T follicular helper cell (primary cell): ENCODE measurements at places on chromosomes 2 and 18.

DNA sequence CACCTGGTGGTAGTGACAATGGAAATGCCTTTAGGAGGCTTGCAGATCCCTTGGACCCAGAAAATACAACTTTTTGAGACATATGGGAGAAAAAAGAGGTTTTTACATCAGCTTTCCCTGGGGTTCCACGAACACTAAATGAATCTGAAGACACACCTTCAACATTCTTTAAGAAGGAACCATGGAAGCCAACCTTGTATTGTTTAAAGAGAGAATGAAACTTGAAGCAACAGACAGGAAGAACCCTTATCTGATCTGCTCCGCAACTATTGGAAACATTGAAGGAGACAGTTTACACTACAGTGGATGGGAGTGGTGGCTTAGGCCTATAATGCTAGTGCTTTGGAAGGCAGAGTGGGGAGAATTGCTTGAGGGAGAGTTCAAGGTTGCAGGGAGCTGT, 190.4 kb downstream of the LAMA1 start:
- no peak for DNase-seq

DNA sequence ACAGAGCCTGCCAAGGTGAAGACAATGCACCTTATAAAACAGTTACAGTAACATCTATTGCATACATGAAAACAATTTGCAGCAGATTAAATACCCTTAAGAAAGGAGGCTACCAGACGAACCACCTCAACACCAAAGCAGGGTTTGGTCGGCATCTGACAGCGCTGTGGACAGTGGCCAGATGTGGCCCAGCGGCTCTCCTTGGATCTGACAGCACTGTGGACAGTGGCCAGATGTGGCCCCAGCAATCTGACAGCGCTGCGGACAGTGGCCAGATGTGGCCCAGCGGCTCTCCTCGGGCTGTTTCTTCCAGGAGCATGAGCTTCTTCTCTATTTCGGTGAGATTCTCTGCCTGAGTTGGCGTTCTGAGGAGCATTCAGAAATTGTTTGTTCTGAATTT, 211.6 kb downstream of the ANKRD30B start:
- no peak for DNase-seq

DNA sequence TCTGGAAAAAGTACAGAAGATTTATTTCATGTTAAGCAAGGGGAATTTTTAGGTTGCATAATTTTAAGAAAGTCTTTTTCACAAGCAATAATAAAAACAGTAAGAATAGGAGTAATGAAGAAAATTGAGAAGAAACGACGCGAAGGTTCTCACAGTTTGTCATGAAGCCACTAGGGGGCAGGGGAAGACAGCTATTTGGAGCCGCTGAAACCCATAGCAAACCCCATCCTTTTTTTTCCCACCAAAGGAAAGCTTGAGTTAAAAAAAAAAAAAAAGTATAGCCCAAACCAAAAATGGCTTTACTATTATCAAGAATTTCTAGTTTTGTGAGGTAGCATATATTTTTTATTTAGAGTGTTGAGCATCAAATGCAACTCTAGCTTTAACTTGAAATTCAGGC, 300.9 kb downstream of the PHLPP1 start:
- peak; percentile 31 for DNase-seq

DNA sequence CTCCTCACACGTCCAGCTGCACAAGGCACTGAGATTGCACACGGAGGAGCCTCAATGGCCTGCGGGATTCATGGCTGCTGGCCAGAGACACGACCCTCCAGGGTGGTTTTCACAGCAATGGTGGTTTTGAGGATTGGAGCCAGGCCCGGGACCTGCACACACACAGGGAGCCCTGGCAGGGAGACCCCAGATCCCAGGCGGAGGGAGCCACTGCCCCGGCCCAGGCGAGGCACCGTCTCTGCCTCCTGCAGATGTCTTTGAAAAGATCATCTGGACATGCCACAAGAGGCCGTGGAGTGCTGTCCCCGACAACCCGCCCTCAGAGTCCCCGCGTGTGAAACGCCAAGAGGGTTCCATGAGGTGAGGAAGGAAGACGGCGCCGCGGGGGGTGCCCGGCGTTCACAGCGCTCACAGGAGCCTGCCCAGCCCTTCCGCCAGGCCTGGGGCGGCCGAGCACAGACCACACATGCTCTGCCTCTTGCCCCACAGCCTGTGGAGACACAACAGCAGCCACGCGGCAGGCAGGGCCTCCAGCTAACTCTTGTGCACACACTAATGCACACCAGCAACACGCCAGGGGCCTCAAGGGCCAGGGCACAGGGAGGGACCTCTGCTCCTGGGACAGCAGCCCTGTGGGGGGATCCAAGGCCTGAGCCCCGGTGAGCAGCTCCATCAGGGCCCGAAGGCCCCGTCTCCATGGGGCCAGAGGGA, 72.8 kb upstream of the CTDP1 start:
- DNase-seq: no peak

DNA sequence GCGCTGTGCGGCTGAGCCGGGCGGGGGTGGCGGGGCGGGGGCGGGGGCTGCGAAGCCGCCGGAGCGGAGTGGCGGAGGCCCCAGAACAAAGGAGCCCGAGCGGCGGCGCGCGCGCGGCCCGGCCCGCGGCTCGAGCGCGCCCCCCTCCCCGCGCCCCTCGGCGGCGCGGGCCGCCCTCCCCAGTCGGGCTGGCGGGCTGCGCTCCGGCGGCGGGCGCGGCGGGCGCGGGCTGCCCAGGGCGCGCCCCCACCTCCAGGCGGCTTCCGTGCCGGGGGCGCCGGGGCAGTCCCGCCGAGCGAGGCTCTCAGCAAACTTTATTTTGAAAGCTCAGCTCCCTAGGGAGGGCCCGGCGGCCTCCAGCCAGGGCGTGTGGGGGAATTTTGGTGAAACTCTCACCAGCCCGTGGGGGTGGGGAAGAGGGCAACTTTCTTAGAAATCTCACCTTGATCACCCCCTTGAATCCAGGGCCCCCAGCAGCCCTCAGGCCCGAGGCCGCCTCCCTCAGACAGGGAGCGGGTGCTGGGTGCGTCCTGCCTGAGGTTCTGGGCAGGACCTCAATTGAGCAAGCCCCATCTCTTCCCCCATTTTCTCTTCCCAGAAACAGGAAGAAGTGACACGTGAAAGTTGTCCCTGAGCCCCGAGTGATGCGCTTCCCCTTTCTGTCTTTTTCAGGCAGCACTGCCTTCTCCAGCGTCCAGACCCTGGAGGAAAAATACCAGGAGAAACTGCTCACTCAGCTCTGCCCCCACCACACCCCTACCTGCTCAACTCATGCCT, 786 bp downstream of the TET3 start:
- DNase-seq: peak; percentile 36

DNA sequence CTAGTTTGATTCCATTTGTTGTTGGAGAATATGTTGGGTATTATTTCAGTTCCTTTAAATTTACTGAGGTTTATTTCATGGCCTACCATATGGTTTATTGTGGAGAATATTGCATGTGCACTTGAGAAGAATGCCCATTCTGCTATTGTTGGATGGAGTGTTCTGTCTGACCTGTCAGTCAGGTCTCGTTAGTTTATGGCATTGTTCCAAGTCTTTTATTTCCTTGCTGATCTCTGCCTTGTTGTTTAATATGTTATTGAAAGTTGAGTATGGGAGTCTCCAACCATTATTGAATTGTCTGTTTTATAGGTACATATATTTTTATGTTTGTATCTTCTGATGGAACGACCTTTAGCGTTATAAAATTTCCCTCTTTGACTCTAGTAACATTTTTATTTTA, 86.3 kb downstream of the PTPN4 start:
- DNase-seq: no peak

- DNase-seq: no peak
Observed at GRCh38 chr2:115609978-115610377, 1167.5 kb downstream of the DPP10 start.

GRCh38 chr2:224039770-224040440, 819 bp upstream of the SERPINE2 start:
- no peak for DNase-seq

DNA sequence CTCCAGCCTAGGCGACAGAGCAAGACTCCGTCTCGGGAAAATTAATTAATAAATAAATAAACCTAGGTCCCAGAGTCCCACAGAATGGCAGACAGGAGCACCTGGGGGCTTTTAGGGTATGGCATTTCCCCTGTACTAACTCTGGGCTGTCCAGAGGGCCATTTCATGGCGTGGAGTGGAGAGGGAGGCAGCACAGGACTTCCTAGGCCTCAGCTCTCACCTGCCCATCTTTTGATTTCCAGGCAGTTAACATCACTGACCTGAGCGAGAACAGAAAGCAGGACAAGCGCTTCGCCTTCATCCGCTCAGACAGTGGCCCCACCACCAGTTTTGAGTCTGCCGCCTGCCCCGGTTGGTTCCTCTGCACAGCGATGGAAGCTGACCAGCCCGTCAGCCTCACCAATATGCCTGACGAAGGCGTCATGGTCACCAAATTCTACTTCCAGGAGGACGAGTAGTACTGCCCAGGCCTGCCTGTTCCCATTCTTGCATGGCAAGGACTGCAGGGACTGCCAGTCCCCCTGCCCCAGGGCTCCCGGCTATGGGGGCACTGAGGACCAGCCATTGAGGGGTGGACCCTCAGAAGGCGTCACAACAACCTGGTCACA, 5.1 kb downstream of the IL1RN start:
- no peak for DNase-seq

DNA sequence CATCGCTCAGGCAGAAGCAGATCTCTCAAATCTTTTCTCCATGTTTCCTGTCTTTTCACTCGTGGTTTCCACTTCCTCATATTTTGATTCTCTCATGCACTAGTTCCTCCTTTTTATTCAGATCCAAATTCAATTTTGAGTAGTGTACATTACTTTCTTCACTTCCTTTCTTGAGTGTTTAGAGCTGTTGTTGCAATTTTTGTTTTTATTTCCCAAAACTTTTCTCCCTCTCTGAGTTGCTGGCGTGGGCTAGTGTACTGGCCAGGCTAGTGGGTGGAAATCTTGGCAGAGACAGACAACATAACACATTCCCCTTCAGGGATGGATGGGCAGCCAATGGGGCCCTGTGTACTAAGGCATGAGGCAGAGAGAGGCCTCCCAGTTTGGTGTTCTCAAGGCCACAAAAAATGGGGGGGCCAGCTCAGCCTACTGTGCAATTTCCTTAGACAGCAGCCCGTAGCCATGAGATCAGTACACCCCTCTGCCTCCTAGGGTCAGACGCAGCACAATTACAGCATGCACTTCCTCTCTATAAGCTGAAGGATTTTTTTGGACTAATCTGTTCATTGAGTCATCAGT, 145.1 kb upstream of the PID1 start:
- DNase-seq: no peak

GRCh38 chr2:60657673-60658072, 98.4 kb upstream of the PAPOLG start:
- DNase-seq: no peak

DNA sequence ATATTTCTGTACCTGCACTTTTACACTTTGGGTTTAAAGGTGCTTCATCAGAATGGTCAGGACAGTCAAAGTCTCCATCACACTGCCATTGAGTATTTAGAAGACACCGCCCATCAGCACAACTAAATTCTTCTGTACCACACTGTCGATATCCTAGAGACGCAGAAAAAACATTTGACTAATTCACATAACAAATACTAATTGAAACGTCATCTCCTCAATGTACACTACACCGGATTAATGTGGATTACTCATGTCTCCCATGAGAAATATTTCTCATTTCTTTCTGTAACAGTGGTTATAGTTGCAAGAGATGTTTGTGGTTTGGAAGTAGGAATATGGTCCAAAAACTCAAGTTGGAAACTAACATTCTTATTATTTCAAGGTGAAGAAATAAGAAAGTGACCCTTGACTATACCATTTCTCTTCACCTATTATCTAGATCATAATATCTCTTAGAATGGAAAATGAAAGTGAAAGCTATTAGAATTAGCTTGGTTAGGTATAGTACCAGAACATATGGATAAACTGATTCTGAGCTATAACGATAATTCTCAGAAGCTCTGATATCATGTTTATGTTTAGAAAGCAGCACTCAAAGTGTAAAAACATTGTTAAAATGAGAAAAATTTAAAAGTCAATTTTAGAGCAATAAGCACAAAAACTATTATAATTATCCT, 1627.7 kb downstream of the LRP1B start:
- DNase-seq: no peak

DNA sequence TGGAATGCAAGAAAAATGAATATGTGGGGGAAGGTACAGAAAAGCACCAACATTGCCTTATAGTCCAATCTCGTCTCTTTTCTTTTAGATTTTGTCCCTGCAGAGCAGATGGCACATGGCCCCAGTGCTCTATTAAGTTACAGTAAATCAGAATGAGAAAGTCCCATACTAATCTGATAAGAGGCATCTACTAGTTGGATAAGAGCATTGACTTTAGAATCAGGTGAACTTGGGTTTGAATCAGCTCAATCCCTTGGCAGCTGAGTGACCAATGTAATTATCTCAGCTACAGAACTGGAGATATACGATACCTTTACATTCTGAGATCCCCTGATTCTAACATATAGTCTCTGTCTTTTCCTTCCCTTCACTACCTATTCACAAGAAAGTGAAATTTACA, 54.8 kb upstream of the PDE1A start:
- no peak for DNase-seq

DNA sequence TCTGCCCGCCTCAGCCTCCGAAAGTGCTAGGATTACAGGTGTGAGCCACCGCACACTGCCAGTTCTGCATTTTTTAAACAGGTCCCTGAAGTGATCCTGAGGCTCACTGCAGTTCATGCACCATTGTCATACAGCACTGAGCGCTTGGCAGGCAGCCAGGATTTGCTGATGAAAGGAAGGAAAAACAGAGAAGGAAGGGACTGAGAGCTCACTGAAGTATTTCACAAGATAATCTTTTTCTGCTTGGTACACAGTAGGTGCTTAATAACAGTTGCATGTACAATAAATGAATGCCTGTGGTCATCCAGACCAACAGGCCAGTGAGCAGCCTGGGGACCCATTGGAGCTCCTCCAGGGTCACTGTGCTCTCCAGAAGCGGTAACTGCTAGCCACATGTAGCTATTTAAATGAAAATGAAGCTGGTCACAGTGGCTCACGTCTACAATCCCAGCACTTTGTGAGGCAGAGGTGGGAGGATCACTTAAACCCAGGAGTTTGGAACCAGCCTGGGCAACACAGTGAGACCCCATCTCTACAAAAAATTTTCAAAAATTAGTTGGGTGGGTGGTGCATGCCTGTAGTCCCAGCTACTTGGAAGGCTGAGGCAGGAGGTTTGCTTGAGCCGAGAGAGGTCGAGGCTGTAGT, 33.1 kb upstream of the SMAD7 start:
- no peak for DNase-seq

DNA sequence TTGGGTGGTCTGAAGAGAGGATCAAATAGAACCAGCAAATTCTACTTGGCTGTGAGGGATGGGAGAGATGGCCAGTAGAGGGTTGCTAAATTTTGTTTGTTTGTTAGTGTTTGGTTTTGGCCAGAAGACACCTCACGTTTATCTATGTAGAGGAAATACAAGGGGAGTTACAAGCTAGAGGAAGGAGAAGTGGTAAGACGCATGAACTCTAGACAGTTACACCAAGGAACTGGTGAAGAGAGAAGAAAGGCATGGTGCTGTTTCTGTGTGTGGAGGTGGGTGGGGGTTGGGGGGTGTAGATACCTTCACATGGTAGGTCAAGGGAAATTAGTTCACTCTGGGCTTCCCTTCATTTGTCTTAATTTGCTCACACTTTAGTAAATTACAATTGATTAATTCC, 25.6 kb downstream of the RASGRP3 start:
- no peak for DNase-seq
